Fibroblast of lung (primary cell): ENCODE measurements at places on chromosomes 13 and 19. TPM values are rescaled to one million over a fixed set of nuclear protein-coding genes. Genes with fewer than 3 reads are reported as not detected.

- no peak for DNase-seq
Observed at GRCh38 chr13:43484432-43485225, 302.1 kb downstream of the ENOX1 start.

- no peak for DNase-seq
Observed at GRCh38 chr19:56547535-56547934, 8.8 kb downstream of the ZFP28 start.

GRCh38 chr19:10292206-10292788, 2.5 kb downstream of the ICAM5 start:
- DNase-seq = no peak

GRCh38 chr13:76643596-76643995, 242.6 kb downstream of the KCTD12 start:
- no peak for DNase-seq

Gene ZNF345
- 2.8 and 3.9 TPM in 2 replicates for total RNA-seq

Gene SLC15A1
- total RNA-seq = not detected in 2 replicates

Gene DHX34
- 7.2 and 8.3 TPM in 2 replicates for total RNA-seq
